Gastroesophageal sphincter (tissue), 4 donors: ENCODE measurements at places on chromosomes 2 and 18. TPM values are rescaled to one million over a fixed set of nuclear protein-coding genes. Genes with fewer than 3 reads are reported as not detected.

DNA sequence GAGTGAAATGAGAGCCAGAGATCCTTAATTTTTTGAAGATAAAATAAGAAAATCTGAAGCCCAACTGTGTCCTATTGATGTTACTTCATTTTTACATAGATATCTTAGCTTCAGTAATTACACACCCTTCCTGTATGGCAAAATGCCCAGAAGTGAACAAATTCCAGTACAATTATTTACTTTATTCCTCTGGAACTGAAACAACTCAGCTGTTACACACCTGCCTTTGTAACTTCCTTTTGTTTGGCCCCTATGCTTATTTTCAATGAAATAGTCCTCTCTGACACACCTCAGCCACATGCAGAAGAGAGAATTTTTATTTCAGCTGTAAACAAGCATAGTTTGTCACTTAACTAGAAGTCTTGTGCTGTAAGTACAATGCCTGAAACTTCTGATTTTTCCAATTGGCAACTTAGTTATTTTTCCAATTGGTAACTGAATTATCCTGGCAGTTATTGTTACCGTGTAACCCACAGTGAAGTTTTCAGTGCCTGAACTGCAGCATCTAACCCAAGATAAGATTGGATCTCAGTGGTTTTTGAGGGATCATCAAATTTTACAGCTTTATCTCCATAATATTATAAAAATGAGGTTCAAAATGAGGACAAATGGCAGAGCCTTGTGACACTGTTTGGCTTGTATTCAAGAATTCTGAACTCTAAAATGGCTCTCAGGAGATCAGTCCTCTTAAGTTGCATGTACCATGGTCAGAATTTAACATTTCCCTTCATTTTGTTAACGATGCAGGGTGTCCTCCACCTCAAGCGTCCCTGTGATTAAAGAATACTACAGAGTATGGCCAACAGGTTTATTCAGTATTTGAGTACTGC is 82.6 kb downstream of the PKP4 start:
- ATAC-seq = no peak

DNA sequence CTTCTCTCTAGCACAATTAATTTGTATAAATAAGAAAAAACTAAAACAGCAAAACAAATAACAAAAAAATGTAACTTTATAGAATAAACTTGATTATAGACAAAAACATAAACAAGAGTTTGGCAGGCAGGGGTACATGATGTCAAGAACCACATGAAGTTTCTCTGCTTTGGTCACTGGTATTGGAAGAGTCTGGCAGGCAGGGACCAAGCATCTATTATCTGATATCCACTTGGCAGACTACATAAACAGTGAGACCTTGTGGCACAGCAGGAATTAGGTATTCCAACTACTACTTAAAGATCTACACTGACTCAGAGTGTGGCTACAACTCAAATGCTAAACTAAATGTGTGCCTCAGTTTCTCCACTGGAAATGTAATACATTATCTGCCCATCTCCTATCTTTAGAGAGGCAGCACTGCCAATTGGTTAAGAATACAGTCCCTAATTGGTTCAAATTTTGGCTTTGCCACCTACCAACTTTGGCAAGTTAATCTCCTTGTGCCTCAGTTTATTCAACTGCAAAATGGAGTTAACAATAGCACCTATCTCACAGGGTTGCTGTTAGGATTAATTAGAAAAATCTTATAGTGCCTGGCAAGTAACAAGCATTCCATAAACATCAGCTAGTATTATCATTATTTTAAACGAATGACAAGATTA is 2.7 kb downstream of the MAP4K3 start:
- ATAC-seq = no peak

The FAM110C gene
- total RNA-seq = 4.8 TPM

- peak; percentile 50 for ATAC-seq
These were observed 411.7 kb downstream of the DSEL start for GRCh38 chr18:67104700-67105284.

DNA sequence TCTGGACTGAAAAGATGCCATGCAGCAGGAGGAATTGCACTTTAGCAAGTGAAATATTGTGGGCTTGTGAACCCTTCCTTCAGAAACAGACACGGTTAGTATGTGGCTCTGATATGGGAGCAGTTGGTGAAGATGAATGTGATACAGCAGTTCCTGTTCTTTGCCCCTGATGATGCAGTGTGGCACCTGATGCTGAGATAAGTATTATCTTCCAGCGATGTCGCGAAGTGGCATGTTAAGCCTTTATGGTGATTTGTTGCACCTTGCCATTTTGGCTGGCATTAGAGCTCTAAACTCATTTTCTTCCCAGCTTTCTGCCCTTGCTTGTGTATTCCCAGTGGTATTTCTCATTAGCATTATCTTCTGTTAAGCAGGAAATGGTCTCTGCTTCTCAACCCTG is 441.6 kb upstream of the RAB12 start:
- no peak for ATAC-seq

The PROKR1 gene
- total RNA-seq = not detected

DNA sequence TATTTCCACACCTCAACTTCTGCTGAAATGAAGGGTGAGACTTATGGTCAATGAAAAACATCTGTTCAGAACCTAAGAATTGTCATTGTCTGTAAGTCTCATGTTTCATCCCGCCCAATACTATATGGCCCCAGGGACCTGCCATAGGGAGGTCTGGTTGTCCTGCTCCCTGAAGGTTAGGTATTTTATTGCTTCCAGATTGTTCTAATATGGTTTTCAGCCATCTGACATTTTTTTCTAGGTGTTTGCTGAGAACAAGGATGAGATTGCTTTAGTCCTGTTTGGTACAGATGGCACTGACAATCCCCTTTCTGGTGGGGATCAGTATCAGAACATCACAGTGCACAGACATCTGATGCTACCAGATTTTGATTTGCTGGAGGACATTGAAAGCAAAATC is 7.3 kb downstream of the XRCC5 start:
- no peak for ATAC-seq

DNA sequence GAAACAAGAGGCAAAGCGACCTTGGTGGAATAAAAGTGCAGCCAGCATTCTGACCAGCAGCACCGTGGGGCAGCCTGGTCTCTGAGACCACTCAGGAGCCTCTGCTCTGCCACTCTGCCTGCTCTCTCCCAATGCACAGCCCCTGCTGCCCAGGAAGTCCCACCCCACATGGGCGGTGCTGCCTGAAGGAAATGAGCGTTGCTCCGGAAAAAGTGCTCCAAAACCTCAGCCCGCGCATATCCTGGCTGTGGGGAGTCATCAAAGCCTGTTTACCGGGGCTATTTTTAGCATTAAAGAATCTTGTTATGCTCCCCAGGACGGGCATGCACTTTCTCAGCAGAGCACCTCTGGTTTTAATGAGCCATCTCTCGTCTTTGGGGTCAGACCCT is 54.5 kb downstream of the EPAS1 start:
- ATAC-seq = peak; percentile 45

GRCh38 chr2:62379566-62379965 is 126.4 kb downstream of the TMEM17 start:
- ATAC-seq = no peak

The SCN2A gene
- 0.81 TPM for total RNA-seq

GRCh38 chr2:137987011-137987410 is 22.7 kb downstream of the HNMT start:
- ATAC-seq = no peak

GRCh38 chr18:40382197-40382596 is 1572.8 kb upstream of the PIK3C3 start:
- no peak for ATAC-seq

- peak; percentile 25 for ATAC-seq
These were observed 16.6 kb upstream of the PSME4 start for GRCh38 chr2:53987336-53987921.

- ATAC-seq = no peak
These were observed 57.6 kb downstream of the SMAD7 start for GRCh38 chr18:48893061-48893607.

The POTEJ gene
- total RNA-seq = not detected

DNA sequence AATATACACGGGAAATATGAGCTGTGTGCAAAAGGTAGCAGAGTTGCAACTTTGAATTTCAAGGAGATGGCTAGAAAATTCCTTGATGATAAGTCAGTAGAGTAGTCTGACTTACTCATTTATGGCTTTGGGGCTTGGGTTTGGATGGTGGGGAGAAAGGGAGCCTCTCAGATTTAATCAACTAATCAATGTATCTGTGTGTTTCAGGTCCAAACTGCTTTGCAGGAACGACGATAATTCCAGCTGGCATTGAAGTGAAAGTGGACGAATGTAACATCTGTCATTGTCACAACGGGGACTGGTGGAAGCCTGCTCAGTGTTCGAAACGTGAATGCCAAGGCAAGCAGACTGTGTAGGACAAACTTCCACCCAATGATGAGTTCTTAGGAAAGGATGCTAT is 164.6 kb downstream of the VWC2L start:
- ATAC-seq = no peak

DNA sequence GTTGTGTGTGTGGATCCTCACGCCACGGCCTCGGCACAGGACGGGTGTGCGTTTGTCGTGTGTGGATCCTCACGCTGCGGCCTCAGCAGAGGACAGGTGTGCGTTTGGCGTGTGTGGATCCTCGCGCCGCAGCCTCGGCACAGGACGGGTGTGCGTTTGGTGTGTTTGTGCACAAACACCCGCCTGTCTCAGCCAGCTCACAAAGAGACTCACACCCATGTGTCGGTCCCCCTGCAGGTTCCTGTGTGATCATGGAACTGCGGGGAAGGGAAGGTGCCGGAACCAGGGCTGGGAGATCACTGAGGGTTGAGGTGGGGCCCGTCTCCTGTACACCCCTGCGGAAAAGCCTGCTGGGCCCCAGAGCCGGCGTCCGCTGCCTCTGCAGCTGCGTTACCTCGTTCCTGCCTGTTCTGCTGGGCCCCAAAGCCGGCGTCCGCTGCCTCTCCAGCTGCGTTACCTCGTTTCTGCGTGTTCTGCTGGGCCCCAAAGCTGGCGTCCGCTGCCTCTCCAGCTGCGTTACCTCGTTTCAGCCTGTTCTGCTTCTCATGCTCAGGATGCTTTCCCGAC is 53.6 kb downstream of the CTDP1 start:
- no peak for ATAC-seq

The FZD7 gene
- total RNA-seq = 15.9 TPM

The IGFBP2 gene
- 449 TPM for total RNA-seq

DNA sequence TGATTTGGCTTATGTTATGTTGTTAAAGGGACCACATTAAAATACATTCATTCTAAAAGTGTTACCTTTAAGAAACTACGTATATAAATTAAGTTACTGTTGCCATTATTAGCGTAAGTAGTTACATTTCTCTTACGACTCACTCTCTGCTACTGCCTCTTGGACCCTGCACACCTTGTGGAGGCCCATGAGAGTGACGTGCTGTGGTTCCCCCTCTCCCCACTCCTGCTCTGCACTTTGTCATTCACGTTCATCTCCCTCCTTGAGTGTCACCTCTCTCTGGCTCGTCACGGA is 830 bp upstream of the MERTK start:
- no peak for ATAC-seq
